Kidney capillary endothelial cell (primary cell): ENCODE measurements at places on chromosomes 7 and 10.

DNA sequence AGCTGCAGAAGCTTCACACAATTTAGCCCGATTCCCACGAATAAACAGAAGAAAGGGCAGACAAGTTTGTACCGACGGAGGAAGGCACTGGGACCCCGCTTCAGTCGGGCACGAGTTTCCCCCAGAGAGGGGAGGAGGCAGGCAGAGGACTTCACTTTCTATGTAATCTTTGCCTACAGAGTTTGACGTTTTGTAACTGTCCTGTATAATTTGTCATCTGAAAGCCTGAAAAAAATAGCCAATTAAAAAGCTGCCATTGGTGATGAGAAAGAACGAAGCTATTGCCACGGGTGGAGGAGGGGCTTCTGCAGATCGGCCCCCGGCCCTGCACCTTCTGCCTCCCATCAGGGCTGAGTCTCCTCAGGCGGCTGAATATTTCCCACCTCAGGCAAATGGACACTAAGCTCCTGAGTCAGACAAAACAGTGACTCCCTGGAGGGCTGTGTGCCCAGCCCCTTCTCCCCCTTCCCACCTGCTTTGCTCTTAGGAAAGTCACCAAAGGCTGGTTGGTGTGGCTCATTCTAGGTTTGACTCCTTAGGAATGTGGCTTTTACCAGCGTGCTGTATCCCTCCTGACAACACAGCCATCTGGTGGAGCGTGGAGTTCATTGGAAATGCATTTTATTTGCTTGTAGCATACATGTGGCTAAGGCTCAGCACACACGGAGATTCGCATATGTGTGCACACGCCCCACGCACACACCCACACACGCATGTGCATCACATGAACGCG is 117.4 kb downstream of the VIPR2 start:
- no peak for DNase-seq

DNA sequence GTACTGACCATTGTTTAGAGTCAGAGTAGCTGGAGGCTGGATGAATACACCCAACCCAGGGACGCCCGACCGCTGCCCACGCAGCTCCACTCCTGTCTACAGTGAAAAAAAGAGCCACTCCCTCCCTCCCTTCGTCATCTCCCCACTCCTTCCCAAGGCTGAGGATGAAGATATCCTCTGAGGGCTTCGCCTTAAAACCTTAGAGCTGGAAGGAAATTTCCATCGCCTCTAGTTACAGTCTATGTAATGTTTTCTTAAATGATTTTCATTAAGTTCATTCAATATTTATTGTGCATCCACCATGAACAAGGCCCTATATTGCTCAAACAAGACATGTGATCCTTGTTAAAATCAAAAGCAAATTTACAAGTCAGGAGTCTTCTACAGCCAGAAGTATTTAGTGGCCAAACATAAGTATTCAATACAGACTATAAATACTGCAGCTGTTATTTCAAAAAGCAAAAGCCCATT is 11.3 kb upstream of the SLIT1 start:
- DNase-seq, result no peak

DNA sequence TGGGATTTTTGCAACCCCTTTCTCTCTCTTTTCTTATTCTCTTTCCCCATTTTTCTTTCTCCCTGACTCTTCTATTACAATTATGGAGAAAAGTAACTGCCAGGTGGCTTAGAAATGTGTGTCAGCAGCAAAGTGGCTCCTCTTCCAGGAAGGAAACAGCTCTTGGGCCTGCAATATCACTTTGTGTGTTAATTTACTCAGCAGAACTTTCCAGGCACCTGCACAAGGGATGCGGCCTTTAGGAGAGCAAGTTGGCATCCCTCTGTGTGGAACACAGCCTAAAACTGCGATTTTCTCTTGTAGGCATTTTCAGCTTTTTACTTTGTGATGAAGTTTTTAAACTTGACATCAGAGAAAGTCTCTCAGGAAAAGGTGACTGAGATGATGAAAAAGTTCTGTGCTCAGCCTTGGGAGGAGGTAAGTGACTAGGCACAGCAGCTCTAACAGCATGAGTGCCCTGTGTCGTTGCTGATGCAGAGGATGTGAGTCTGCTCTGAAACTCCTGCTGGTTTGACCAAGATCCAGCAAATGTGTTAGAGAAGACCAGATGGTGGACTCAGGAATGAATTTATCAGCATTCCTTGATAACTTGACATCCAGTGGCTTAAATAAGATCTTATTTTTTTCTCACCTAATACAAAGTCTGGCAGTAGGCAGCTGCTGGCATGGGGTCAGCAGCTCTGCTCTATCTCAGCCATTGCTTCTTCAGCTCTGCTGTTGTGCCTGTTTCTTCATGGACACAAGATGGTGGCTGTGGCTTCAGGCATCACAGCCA is 47.4 kb upstream of the CC2D2B start:
- no peak for DNase-seq

DNA sequence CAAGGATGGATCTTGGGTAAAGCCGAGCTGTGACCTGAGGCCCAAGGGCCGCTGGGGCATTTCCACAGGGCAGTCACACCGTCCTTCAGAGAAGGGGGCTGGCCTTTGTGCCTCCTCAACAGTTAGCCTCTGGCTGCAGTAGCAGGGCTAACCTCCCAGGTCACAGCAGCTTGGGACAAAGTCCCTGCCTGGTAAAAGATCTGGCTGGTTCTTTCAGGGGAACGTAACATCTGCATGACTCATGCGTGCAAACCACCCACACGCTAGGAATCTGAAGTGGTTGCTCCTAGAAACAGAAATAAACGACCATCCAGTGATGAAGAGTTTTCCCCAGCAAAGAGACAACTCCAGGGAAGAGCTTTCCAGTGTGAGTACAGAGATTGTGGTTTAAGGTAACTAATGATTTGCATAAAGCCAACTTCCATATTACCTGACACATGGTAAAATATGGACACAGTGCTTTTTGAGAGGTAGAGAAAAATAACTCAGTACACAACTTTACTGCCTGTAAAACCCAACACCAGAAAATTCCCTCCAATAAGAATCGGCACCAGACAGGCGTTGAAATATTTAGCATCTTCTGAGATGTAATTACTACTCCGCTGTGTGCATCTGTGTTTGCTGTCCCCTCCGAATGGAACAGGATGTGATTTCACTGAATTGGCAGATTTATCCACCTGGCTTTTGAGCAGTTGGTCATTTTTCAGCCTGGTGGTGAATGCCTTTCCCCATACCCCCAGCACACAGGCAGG is 84.9 kb upstream of the ADRB1 start:
- no peak for DNase-seq

DNA sequence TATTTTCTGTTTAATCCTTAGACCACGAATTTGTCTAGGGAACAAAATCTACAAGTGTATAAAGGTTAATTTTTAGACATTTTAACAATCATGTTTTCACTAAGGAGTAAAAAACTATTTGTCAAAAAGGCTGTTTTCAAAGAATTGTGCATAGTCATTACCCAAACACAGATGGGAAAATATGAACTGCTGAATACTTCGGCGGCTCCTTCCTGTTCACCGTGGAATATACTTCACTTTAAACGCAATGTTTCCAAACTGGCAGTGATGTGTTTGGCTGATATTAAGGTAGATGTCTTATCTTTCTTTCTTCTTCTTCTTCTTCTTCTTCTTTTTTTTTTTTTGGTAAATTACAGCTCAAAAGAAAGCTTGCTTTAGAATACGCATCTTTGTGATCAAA is 41.4 kb downstream of the JCAD start:
- DNase-seq, result no peak

DNA sequence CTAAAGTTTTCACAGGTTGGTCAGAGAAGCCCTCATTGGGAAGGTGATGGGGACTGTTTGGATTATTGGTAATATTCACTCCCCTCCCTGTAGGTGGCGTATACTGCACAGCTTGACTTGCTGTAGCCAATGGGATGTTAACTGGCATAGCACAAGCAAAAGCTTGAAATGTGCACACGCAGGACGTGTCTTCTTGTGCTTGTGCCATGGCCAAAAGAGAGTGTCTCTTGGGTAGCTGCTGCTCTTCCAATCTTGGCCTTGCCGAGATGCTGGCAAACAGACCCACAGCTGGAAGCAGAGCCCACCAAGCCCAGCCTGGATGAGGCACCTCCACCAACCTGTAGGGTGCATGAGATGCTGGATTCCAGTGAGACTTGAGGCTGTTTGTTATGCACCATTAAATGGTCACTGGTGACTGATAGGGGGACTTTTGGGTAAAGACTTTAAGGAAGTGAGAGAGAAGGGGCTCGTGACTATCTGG is 266.0 kb downstream of the GRID1 start:
- no peak for DNase-seq

- DNase-seq, result no peak
Observed at GRCh38 chr7:4185721-4186512, 496.2 kb upstream of the FOXK1 start.

DNA sequence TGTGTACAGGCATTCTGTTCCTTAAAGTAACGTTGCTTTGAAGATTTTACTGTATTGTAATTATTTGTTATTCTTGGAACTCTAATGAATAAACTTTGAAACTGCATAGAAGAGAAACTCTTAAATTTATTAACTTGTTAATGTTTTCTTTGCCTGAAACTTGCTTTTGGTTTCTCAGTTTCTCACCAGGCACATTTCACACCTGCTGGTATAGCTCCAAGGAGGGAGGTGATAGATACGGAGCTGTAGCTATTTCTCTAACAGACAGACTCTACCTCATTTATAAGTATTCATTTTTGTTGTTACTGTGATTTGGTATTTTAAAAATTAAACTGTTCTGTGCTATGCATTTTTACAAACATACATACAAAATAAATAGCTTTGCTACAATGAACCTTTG is 32.7 kb downstream of the R3HCC1L start:
- no peak for DNase-seq

DNA sequence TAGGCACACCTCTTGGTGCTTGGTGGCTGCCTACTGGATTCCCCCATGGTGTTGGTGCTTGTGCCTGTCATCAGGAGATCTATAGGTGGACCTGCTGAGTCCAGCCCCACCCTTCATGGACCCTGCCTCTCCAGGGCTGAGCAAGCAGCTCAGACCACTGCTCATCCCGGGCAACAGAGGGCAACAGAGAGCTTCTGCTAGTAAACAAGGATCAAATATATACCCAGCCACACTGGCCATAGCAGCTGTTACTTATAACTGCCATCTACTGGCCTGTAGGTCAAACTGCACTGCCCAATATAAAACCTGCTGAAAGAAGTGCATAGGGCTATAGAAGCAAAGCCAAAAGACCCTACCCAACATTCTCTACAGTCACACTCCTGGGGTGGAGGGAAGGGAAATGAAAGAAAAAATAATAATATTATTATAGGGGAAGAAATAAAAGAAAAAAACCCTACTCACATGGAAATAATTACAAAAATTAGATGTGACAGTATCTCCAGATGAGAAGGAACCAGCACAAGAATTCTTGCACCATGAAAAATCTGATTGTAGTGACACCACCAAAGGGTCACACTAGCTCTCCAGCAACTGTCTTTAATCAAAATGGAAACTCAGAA is 54.9 kb upstream of the ZNF800 start:
- peak; percentile 23 for DNase-seq

DNA sequence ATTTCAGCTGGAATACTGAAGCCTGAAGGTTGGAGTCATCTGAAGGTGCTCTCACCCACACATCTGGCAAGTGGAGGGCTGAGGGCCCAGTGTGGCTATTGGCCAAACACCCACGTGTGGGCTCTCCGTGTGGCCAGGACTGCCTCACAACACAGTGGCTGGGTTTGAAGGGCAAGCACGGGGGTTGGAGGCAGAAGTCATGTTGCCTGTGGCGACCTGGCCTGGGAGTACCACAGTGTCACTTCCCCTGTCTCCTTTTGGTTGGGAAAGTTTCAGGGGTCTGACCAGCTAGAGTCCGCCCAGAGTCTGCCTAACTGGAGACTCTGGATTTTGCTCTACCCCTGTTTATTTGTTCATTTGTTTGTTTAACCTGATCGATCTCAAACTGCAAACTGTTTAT is 169.5 kb downstream of the DNAJB6 start:
- DNase-seq, result no peak

GRCh38 chr10:69696073-69696731 is 66.2 kb downstream of the FAM241B start:
- peak; percentile 80 for DNase-seq

GRCh38 chr10:29881336-29881771 is 178.0 kb downstream of the JCAD start:
- no peak for DNase-seq

- peak; percentile 99 for DNase-seq
Observed at GRCh38 chr10:112389271-112389822, 15.4 kb downstream of the ACSL5 start.

DNA sequence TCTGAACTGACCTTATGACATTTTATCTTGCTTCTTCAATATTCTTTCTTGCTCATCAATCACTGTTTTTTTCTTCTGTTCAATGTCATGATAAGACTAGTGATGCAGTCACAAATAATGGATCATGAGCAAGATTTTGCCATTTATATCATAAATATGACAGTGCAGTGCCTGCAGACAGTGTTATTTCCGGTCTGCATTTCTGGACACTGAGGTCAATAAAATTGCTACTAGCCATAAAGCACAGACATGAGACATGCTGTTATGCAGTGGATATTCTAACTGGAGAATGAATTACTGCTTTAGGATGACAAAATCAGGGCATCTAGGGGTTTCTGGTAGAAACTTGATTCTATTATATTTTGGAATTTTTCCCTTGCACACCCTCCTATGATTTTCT is 1509.7 kb upstream of the LRRTM3 start:
- peak; percentile 3 for DNase-seq

- DNase-seq, result no peak
Observed at GRCh38 chr7:45919231-45919784, 1.8 kb downstream of the IGFBP3 start.

GRCh38 chr7:67990716-67991115 is 994.1 kb downstream of the TYW1 start:
- no peak for DNase-seq

DNA sequence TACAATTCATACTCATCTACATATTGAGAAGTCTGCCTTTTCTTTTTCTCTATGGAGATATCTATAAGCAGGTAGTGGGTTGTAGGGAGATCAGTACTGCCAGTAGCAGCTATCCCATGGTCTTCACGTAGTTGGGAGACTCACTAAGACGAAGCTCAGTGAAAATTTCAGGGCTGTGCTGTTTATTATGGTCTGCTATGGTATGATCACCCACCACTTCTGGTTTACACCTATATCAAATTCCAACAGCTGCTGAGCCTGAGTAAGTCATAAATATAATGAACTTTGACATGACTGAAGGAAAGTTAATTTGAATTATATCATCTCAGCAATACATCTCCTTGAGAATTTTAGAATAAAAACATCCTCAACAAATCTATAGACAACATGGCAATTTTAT is 741.7 kb downstream of the GRM8 start:
- no peak for DNase-seq

DNA sequence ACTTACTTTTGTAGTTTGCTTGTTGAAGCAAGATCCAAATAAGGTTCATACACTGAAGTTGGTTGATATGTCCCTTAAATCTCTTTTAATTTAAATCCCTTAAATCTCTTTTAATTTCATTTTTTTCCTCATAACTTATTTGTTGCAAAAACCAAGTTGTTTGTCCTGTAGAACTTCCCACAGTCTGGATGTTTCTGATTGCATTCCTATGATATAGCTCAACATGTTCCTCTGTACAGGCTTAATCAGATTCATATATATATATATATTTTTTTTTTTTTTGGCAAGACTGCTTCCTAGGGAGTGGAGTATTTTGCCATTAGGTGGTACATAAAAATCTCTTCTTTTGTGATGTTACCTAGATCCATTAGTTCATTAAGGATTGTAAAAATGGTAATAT is 174.9 kb upstream of the MKLN1 start:
- DNase-seq, result no peak
